Stimulated activated CD8-positive, alpha-beta memory T cell treated with anti-CD3 and anti-CD28 coated beads, Interleukin-4, amount 100 ng/mL, for 24 hours (primary cell): ENCODE measurements at places on chromosomes 16 and 17.

DNA sequence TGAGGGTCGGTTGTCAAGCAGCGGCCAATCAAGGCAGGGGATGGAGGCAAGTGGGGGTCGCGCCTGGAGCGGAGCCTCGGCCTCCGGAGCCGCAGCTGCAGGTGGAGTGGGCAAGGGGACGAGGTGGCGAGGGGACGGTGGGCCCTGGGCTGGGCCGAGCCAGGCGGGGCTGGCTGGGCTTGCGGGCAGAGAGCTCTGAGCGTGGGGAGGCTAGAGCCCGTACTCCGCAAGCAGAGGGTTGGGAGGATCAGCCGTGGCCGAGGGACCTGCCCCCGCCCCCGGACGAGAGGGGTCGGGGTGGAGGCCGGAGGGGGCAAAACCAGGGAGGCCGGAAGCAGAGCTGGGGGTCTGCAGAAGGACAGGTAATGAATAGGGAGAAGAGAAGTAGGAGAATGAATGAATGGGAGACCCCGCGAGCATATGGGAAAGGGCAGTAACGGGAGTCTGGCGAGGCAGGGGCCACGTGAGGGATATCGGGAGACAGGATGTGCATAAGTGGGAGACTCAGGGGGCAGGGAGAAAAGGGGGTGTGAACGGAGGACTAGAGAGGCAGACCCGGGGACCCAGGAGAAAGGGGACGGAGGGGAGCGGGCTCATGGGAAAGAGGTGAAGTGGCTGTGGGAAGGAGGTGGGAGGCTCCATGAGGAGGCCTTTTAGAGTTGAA is at the start of gene KATNB1:
TSS of gene KATNB1 (plus strand) at position 16 of the 664 bp plus-strand sequence. CDS start 1,474 bp downstream, outside the sequence.
- no peak for DNase-seq

- DNase-seq = no peak
Observed at GRCh38 chr16:20611975-20612481, 35.9 kb upstream of the ACSM2B start.

DNA sequence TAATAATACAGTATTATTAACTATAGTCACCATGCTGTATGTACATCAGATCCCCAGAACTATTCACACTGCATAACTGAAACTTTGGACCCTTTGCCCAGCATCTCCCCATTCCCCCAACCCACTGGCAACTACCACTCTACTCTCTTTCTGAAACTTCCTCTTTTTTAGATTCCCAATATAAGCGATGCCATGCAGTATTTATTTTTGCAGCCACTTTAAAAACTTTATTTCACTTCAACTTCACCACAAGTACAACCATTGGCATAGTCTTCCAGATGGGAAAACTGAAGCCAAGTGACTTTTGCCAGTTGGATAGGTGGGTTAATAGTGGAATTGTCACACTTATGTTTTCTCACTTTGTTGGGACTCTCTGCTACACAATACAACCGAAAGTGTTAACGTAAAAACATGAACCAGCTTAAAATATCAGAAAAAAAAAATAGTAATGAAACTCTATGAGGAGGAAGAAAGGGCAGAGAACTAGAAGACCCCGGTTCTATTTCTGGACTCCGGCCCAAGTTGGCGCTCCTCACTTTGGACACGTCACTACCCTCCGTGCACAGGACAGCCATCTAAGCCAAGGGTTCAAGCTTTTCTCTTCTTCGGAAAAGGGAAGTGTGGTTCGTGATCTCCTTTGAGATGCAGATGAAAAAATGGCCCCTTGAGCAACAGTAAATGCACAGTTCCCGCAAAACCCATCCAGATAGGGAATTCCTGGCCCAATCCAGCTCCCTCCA is 743 bp downstream of the SHCBP1 start:
- no peak for DNase-seq

DNA sequence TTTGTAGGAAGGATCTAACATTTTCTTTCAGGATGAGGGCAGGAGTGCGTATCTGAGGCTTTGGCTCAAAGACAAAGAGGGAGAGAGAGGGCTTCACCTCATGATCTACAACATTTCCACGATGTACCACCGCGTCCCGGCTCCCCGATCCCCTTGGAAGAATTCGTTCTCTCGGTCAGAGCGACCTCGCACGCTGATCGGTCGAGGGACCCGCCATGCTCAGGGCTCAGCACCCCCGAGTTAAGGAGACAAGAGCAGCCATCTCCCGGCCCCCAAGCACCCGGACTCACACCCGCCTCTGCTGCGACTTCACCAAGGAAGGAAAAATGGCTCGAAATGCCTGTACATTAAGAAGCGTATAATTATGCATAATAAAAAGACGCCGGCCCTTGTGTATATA is 89.5 kb upstream of the RPL38 start:
- no peak for DNase-seq

DNA sequence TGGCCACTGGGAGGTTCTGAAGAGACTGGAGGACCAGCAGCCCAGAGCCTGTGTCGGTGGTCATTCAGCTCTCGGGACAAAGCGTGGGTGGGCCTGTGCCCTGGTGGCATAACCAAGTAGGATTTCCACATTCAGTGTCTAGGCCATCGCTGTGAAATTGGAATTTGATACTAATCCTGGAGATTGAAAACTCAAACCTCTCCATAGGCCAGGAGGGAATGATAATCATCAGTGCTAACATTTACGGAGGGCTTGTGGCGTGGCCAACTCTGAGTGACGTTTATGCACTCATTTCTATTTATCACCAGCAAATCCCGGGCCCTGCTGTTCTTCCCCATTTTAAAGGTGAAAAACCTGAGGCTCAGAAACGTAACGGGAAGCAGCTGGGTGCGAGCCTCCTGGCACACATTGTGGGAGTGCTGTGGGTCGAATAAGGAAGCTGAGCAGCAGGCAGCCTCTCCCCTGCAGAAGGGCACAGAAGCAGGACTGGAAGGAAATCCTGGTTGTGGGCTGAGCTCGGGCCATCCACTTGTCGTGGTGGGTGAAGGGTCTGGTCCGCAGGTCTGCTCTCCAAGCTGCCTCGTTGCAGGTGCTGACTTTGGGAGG is 33.1 kb downstream of the RAI1 start:
- no peak for DNase-seq

GRCh38 chr16:24298548-24299167 is 42.5 kb downstream of the CACNG3 start:
- no peak for DNase-seq

DNA sequence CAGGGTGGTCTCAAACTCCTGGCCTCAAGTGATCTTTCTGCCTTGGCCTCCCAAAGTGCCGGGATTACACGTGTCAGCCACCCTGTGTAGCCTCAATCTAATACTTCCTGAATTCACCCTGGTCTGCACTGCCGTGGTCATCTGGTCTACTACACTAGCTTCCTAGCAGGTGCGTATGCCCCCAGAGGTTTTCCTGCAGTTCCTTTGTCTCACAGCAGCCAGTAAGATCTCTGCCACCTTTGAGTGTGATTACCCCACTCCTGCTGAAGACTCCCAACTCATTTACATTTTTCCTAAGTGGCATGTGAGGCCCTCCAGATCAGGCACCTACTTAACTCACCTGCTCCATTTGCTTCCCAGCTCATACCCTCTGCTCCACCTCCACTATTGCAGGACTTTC is 5.1 kb upstream of the DDX19A start:
- DNase-seq = no peak

DNA sequence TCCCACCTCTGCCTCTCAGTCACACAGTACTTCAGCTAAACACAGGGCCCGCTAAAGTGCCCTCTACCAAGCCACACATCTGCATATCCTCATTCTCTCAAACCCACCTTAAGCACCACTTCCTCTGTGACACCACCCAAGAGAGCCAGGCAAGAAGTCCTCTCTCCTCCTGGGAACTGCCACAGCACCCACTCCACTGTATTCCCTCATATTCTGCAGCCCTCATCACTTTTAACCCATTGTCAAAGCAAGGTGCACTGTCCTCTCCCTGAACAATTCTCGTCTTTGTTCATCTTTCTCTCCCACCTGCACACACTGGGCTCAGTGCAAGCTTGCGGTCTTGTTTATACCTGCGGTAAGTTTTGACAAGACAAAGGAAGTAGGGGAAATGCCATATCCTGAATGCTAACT is 13.6 kb downstream of the CHD9 start:
- no peak for DNase-seq
